ENCODE measurements at places on chromosomes 4 and X.

GRCh38 chrX:65609237-65609636, 58.2 kb upstream of the MSN start:
- no peaks in the 10 kb centered on the region for H3K4me1 ChIP-seq
- no peaks in the 10 kb centered on the region for H3K27me3 ChIP-seq
- no peaks in the 10 kb centered on the region for H3K36me3 ChIP-seq

DNA sequence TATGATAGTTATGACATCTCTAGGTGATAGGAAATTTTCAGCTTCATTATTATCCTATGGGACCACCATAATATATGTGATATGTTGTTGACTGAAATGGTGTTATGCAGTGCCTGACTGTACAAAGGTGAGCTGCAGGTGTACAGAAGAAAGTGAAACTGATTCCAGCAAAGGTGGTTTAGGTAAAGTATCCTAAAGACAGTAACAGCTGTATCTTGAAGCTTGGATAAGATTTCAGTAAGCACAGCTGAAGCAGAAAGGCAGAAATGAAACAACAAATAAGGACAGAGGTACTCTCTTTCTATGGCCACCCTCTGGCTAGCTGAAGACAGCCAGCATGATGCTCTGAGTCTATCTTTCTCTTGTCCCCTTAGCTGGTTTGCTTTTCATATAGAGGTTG, 30.0 kb upstream of the PGK1 start:
- no peak overlapping the region for H3K27ac ChIP-seq
- H3K4me1 ChIP-seq: no peaks in the 10 kb centered on the region
- peaks cover 7% of the 10 kb centered on the region for H3K36me3 ChIP-seq
- no peak overlapping the region for H3K4me3 ChIP-seq

DNA sequence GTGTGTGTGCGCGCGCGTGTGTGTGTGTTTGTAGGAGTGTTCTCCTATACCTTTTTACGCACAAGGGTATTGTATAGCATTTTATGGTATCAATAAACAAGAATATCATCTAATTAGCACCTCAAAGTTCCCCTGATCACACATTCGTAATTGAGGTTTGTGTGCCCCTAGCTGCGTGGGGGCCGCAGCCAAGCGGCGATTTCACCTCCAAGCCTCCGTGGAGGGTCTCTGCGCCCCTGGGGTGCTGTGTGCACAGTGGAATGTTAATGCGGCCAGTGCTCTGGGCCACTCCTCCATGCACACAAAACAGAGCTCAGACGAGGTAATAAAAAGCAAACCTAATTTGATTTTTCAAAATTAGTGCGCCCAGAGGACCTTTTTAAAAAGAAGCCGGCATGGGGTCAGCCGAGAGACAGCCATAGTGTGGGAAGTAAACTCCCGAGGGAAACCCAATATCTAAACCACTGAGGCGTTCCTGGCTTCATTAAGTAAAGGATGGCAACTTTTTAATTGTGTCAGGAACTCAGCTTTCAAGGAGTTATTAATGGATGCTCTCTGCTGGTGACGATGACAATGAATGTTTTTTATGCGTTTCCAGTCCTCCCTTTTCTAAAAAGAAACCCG, 110.6 kb downstream of the SORCS2 start:
- DNase-seq: no peak
- H3K36me3 ChIP-seq: no peaks in the 10 kb centered on the region
- H3K27ac ChIP-seq: no peak overlapping the region
- H3K4me1 ChIP-seq: no peaks in the 10 kb centered on the region
- H3K4me3 ChIP-seq: no peak overlapping the region

GRCh38 chr4:143383005-143383574, 46.4 kb downstream of the GAB1 start:
- no peaks in the 10 kb centered on the region for H3K36me3 ChIP-seq
- no peak overlapping the region for H3K27ac ChIP-seq
- H3K27me3 ChIP-seq: no peaks in the 10 kb centered on the region
- H3K4me3 ChIP-seq: no peak overlapping the region
- DNase-seq: no peak
- H3K4me1 ChIP-seq: peaks cover 8% of the 10 kb centered on the region

- no peaks in the 10 kb centered on the region for H3K36me3 ChIP-seq
- H3K27ac ChIP-seq: no peak overlapping the region
- no peaks in the 10 kb centered on the region for H3K4me1 ChIP-seq
These were observed 885 bp downstream of the CCDC110 start for GRCh38 chr4:185470501-185471195.

Data from H9 (cell line).